ENCODE measurements at places on chromosomes 2 and 18.

- no peak for DNase-seq
Measured at GRCh38 chr18:75360215-75360614, 67.3 kb downstream of the SMIM21 start.

GRCh38 chr2:14717131-14717530 lies 84.6 kb downstream of the LRATD1 start:
- no peak for DNase-seq

GRCh38 chr2:238863749-238864206 lies 15.9 kb downstream of the TWIST2 start:
- no peak for DNase-seq

DNA sequence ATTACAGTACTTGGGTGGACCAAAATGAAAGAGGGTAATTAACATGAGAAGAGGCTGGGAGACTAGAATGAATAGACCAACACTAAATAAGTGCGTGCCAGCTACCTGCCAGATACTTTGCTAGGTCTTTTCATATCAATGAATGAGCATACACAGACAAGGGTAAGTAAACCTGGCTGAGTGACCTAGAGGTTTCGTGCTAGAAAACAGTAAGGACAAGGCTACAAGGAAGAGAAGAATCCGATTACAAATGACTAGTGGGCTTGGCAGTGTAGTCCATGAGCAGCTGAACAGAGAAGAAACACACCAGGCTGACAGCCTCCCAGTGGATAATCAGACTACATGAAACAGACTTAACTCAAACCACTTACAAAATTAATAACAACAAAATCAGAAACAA lies 64.6 kb downstream of the THADA start:
- DNase-seq: no peak

GRCh38 chr2:105804266-105804665 lies 59.6 kb downstream of the NCK2 start:
- DNase-seq: peak; percentile 73

DNA sequence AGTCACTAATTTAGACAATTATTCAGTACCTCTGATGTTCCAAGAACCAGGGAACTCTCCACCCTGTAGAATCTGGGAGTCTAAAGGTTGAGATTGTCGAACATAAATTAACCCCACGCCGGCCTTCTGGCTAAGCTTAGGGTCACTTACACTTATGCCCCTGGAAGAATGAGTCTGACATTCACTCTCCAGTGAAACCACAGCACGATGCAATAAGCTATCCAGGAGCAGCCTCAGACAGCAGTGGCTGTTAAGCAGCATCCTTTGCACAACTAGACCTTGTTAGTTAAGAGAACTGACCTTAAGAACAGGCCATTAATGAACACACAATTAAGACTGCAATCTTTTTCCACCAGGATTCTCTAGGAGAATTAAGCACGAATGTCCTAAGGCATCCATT lies 25.0 kb downstream of the SH3YL1 start:
- no peak for DNase-seq

DNA sequence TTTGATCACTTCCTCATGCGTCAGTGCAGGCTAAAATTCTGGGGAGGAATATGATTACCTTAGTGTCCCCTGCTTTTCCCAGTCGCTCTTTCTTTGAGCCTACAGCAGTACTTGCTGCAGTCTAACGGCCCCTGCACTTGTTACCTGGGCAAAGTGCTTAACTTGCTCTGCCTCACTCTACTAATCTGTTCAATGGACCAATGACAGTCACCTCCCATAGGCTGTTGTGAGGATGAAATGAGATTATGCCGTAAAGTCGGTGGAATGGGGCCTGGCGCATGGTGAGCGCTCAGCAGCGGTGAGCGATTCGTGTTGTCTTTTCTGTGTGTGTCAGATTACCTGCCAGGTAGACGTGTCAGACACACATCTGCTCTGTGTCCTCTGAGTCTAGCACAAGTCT lies 5.3 kb downstream of the TNS1 start:
- no peak for DNase-seq

DNA sequence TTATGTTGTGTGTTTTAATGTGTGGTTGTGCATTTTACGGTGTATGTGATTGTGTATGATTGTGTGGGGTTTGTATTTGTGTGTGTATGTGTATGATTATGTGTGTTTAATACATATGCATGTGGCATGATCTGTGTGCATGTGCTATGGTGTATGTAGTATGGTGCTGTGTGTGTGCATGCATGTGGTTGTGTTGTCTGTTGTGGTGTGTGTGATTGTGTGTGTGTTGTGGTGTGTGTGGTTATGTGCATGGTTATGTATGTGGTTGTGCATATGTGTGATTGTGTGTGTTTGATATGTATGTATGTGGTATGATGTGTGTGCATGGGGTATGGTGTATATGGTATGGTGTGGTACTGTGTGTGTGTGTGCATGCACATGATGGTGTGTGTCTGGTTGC lies 148.1 kb upstream of the AGAP1 start:
- DNase-seq: no peak

GRCh38 chr2:39050109-39050508 lies 70.7 kb downstream of the SOS1 start:
- no peak for DNase-seq

GRCh38 chr2:31428001-31428418 lies 13.5 kb upstream of the XDH start:
- DNase-seq: no peak

DNA sequence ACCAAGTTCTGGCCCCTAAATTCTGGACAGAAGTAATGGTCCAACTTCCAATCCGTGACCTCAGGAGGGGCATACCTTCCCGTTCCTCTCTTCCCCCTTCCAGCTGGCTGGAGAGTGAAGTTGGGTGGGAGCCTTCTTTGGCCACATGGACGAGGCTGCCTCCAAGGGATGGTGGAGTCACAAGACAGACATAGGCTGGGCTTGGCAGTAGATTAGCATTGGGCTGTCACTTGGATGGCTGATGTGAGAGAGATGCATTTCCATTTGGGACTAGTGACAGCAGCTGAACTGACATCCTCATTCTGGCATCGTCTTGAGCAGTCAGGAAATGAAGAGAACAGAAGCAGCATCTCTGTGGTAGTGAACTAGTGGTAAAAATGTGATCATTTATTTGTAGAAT lies 12.6 kb downstream of the NT5DC4 start:
- peak; percentile 10 for DNase-seq

- no peak for DNase-seq
Measured at GRCh38 chr2:44759823-44760222, 181.7 kb upstream of the SIX3 start.

GRCh38 chr2:127853671-127854070 lies 4.3 kb downstream of the POLR2D start:
- no peak for DNase-seq

DNA sequence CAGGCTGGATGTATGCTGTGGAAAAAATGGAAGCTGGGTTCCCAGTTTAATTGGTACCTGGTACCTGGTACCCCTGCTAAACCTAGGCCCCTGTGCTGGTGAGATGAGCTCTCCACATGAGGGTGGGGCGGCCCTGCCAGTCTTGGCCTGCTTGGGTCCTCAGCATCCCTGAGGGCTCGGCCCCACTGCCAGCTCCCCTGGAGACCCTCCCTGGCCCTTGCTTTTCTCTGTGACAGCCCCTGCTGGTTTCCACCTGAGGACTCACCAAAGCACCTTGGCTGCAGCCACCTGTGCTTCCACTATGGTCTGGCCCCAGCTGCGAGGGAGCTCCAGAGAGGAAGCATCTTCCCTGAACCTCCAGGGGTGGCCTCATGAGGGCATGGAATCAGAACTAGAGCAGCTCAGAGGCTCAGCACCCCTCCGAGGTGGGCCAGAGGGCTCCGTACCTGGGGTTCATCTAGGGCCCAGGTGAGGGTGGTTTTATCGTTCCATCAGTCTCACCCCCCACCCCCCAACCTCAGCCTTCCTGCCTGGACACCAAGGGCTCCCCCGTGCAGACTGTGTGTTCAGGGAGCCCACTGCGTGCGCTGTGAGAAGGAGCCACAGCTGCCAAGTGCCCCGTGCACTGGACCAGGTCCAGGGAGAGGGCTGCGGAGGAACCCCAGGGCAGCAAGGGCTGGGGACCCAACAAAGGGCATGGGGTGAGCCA lies 23.7 kb upstream of the HDAC4 start:
- DNase-seq: no peak

GRCh38 chr18:54798186-54798585 lies 30.1 kb upstream of the RAB27B start:
- DNase-seq: no peak

DNA sequence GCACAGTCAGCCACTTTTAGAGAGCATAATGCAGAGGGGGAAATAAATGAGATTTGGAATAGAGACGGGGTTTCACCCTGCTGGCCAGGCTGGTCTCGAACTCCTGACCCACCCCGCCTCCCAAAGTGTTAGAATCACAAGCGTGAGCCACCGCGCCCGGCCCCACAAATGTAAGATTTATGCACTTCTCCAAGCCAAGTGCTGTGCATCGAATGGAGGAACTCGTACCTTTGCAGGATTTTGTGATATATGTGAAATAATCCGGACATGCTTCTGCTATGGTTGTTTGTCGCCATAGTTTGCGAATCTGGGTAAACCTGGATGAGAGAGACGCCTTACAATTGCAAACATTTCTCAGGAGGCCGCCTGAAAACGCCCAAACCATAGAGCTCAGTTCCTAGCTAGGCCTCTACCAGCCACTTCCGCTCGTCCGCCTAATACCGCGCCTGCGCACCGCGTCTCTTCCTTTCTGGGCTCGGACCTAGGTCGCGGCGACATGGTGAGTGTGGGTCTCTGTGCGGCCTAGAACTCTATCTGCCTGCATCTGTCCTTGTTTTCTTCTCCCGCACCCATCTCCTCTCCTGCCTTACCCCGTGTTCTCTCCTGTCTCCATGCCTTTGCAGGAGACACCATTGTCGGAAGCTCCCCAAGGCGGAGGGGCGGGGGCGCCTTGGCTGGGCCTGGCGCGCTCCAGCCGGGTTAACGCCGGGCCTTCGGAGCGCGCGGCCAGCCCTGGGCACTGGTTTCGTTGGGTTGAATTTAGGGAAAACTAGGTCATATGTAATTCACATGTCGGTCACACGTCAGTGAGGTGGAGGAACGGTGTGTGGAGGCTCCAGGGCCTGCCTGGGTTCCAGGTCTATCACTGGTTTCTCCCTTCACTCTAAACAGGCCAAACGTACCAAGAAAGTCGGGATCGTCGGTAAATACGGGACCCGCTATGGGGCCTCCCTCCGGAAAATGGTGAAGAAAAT lies at the start of gene RPL37A:
Gene RPL37A, plus strand, starts transcription at position 466 of the 974 bp plus-strand sequence. Its CDS starts 31 bp downstream, at position 497.
- DNase-seq: peak; percentile 99

- peak; percentile 48 for DNase-seq
Measured at GRCh38 chr2:236176417-236176816, 8.2 kb upstream of the GBX2 start.

GRCh38 chr2:143856978-143857377 lies 662.9 kb downstream of the ZEB2 start:
- no peak for DNase-seq

DNA sequence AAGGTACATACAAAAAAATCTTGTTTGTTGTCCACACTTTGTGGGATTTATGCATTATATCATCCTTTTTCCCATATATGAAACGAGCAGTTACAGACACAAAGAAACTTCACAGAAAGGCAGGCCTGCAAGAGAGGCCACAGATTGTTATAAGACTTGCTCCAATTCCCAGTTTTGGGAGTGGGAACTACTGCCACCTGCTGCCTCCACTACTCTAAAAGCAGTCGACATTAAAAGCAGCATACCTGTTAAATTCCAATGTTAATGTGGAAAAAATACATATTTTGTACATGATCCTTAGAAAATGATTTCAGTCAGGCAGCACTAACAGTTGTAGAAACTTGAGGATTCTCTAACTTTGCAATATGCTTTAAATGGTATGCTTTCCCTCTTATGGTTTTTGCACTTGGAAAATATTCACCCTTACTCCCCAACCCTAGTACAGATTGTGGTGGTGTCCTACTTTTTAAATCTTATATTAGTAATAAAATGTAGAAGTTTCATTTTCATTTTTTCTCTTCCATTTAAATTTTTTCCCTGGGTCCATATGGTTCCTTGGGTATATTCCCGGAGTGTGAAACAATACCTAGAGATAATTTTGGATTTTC lies 37.9 kb downstream of the SLC38A11 start:
- peak; percentile 51 for DNase-seq

- no peak for DNase-seq
Measured at GRCh38 chr2:127592761-127593227, 53.2 kb upstream of the GPR17 start.

GRCh38 chr18:30595942-30596341 lies 446.6 kb downstream of the DSC3 start:
- peak; percentile 10 for DNase-seq

DNA sequence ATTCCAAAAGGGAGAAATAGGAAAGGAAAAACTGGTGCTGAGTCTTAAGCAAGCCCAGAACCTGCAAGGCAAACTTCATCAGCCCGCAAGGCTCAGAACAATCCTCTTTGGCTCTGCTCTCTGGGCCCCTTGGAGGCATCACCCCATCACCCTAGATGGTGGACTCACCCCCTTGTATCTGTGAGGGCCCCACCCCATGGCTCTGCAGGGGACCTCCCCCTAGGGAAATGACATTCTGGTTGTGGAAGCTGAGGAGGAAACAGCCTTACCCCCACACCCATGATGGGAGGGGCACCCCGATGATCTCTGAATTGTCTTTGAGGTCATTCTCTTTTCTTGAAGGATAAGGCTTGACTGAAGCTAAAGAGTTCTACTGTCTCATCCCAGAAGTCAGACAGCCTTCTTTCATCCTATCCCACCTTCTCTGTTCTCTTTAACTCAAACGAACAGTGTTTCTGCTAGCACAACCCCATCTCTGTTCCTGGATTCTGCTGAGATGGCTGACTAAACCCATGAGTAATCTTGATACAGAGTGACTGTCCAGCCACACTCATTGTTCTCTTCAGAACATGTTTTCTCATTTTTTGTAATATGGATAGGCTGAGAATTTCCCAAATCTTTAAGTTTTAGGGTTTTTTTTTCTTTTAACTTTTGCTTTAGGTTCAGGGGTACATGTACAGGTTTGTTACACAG lies 492.1 kb upstream of the MYT1L start:
- no peak for DNase-seq

GRCh38 chr2:127829845-127830246 lies 18.9 kb upstream of the WDR33 start:
- DNase-seq: no peak

DNA sequence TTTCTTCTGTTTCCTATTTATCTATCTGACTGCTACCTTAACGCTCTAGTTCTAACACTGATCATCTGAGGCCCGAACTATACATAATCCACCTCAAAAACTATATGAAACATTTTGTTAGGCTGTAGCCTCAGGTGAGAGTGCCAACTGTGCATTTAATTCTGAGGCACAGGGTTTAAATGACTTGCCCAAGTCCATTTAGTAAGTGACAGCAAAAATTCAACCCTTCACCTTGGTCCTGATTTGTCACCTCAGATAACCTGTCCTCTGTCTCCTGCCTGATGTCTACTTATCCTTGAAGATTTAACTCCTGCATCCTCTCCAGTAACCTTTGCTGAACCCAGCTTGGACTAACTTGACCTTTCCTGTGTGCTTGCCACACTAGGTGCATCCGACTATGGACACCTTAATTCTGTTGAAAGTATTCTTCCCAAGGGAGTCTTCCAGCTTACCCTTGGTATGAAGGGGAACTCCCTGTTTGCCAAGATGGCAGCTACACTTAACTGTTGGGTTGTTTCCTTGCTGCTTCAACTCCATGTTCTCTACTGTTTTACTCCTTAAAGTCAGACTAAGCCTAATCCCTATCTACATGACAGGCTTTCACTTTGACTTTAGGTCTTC lies 23.5 kb downstream of the CD302 start:
- DNase-seq: no peak

Measured in eye (tissue), 1 donor.